NCI-H774 (cell line): ENCODE measurements at places on chromosomes 4 and X.

- no peak for DNase-seq
Observed at GRCh38 chr4:23324021-23324690, 565.7 kb downstream of the PPARGC1A start.

- no peak for DNase-seq
Observed at GRCh38 chrX:105241056-105241455, 20.6 kb upstream of the TEX13A start.

DNA sequence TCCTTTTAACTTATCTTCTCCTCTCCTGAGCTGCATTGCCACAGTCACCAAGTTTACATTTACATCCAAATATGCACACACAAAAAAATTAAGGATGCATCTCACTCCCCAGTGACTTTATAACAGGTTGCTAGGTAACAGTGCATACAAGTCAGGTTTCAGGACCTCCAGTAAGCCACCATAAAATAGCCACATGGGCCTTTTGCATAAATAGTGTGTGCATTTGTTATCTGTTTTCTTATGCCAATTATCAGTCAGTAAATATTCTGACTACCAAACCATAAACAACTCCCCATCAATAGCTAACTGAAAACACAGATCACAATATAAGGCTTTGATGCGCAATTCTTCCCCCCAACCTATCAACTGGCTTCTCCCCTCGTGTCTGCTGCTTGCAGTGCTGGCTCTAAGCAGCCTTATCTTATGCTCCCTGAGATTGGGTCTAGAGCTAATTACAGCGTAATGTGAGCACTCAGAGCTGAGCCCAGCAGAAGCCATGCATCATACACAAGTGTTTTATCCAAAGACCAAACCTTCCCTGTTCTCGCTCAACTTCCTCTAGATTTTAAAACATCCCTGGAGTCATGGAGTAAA lies 55.4 kb downstream of the ZNF827 start:
- DNase-seq = no peak

GRCh38 chr4:47933840-47934239 lies 19.5 kb upstream of the NFXL1 start:
- no peak for DNase-seq

- no peak for DNase-seq
Observed at GRCh38 chr4:186485561-186486062, 69.8 kb downstream of the MTNR1A start.

DNA sequence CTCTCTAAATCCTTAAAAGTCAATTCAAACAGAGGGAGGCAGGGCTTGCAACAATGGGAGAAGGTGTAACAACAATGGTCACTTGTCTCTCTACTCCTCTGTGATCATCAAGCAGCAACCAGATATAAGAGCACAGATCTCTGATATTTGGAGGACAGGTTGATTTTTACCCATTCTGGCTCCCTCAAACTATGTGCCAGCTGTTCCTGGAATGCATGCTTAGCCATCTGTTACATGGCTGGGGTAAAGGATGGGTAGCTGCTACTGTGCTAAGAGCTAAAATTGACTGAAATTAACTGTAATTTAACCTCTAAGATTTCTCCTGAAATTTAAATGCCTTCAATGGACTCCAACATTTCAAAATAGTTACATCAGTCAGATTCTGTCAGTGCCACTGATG lies 1459.9 kb downstream of the PCDH7 start:
- no peak for DNase-seq

GRCh38 chr4:162364651-162365050 lies 200.9 kb upstream of the FSTL5 start:
- DNase-seq = no peak

DNA sequence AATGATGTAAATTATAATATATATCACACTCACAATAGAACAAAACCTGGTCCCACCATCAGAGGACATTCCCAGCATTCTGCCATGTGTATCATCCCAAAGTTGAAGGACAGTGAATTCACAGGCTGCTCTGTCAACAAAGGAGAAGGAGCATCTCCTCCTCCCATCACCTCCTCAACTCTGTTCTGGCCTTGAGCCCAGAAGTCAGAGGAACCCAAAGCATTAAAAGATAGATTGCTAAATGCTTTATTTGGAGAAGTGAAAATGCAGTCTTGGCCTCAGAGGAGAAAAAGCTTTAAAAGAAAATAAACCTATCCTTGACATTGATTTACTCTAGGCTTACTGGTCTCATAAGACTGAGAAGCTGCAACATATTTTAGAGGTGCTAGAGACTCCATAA lies 268.8 kb upstream of the RASGEF1B start:
- no peak for DNase-seq

DNA sequence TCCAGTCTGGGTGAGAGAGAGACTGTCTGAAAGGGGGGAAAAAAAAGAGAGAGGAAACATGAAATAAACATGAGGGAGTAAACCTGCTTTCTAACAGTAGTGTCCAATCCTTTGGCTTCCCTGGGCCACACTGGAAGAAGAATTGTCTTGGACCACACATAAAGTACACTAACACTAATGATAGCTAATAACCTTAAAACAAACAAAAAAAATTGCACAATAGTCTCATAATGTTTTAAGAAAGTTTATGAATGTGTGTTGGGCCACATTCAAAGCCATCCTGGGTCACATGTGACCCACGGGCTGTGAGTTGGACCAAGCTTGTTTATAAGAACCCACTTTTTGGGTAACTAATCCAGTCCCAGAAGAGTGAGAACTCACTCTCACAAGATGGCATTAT lies 30.3 kb downstream of the PDS5A start:
- DNase-seq = no peak
